ENCODE measurements at places on chromosomes 2 and 18.

DNA sequence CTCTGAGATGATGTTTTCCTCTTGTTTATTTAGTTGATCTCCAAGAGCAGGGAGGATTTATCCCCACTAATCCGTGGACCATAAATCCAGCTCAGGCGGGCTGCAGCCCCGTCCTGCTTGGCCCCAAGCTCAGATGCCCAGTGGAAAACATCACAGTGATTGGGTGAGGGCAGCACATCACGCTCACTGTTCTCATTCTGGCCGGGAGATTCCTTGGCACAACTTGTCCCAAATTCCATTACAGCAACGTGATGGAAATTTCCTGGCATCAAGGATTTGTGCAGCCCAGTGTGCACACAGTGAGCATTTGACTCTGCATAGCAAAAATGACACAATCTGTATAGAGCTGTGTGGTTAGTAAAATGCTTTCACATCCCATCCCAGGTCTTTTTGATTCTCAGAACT lies 96.8 kb downstream of the VAPA start:
- no peak for DNase-seq

GRCh38 chr18:26635466-26635865 lies 87.1 kb upstream of the KCTD1 start:
- no peak for DNase-seq

- DNase-seq: no peak
Measured at GRCh38 chr2:121664086-121664485, 14.8 kb upstream of the CLASP1 start.

DNA sequence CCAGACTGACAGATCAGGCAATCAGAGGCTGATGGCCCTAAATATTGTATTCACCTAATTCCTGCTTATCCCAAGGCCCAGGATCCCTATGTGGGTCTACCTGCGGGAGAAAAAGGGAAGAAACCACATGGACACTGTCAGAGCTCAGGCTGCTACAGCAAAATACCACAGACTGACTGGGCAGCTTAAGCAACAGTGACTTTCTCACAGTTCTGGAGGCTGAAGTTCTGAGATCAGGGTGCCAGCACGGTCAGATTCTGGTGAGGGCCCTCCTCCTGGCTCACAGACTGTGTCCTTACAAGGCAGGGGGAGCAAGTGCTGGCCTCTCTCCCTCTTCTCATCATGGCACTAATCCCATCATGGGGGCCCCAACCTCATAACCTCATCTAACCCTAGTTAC lies 181.7 kb downstream of the TMEM163 start:
- DNase-seq: no peak

- DNase-seq: no peak
Measured at GRCh38 chr2:45554742-45555140, 56.3 kb downstream of the SRBD1 start.

DNA sequence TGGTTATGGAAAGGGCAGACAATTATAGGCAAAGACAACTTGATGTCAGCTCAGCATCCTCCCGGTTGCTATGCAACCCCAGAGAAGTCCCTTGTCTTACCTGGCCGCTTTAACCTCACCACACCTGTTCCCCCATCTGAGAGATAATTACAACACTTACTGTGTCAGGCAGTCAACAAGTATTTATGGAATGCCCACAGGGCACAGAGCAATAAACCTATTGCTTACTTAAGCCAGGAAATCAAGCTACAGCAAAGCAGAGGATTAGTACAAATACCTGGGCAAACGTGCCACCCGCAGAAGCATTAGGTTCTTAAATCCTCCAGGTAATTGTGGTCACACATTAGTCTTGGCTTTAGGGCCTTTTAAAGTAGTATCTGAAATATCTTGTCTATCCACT lies 320.4 kb upstream of the REV1 start:
- no peak for DNase-seq

GRCh38 chr2:59236723-59237122 lies 995.6 kb upstream of the FANCL start:
- no peak for DNase-seq

DNA sequence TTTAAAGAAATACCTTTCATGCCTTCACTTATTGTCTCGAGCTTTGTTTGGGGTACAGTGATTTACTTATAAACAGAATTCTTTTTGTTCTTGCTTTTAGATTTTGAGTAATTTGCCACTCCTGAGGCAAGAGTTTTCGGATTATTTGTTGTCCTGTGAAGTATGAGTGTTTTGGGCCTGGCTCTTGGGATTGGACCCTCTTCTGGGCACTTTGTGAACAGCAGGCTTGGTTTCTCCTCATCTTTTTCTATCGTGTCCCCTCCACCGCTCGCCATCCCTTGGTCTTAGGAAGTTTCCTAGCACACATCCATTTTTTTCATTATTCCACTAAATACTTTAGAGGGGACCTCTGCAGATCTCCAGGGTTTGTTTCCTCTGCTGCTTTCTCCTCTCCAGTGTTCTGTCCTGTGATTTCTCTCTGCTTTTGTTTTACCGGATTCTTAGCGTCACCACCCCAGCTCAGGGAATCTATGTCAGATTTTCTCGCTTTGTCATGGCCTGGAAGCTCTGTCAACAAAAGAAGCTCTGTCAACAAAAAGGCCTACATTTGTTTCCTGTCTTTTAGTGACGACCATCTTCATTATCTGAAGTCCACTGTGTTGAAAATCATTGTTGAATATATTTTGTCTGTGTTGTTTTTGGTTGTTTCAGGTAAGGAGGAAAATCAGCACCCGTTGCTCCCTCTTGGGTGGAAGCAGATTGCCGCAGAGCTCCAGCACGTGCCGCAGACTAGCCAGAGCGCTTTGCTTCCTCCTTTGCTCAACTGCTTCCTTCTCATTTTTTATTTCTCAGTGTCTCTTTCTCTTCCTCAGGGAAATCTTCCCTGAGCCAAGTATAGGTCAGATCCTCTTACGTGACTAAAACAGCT lies 27.8 kb downstream of the ANKRD62 start:
- no peak for DNase-seq

GRCh38 chr2:151347906-151348305 lies 9.5 kb upstream of the TNFAIP6 start:
- no peak for DNase-seq

DNA sequence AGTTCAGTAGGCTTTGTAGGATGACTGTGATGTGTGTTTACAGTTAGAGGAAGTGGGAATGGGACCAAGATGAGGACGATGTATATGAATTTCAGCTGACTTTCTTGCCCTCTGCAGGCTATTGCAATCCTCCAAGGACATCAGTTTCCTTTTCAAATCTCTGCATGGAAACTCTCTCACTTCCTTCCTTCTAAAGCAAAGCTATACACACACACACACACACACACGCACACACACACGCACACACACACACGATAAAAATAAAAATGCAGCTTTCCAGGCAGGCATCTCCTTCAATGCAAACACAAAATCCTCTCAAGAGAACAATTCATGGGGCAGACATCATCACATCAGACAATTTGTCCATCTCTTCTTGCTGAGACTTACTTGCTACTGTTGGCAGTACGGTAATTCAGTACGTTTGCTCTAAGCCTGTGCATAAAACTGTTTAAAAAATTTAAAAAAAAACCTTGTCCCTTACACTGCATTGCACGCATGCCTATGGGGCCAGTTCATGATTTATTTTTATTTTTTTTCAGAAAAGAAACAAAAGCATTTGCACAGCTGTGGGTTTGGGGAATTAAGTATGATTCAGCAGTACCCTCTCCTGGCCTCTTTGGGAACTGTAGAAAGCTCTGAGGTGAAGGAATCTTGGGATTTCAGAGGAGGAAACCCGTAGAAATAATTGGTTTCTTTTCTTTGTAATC lies 27.1 kb upstream of the ICOS start:
- no peak for DNase-seq

DNA sequence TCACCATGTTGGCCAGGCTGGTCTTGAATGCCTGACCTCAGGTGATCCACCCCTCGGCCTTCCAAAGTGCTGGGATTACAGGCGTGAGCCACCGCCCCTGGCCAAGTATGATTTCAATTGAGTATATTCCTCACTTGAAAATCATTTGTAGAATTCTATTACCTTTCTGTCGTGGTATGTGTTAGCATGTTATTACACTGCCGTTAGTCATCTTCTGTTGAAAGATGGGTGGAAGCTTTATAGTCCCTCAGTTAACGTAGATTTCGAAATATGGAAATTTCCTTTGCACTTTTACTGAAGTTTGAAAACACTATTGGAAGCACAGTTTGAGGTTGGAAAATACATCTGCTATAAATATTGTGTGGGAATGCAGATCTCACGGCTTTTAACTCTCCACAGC lies 14.7 kb downstream of the NIFK start:
- no peak for DNase-seq

DNA sequence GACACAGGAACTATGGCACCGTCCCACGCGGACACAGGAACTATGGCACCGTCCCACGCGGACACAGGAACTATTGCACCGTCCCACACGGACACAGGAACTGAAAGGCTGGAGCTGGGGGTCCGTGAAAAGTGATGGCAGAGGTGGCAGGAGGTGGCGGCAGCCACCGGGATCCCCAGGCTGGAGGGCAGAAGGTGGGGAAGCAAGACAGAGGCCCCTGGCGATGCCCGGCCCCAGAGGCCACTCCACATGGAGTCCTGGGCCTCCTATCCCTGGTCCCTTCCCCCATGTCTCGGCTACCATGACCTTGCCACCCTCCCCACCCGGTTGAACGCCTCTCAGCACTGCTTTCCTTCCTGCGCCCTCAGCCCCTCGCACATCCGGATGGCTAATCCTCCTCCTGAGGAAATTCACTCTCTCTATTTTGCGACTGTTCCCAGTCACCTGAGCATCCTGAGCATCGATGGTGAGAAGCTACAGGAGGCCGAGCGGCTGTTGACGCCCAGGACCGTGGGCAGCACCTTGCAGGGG lies 181.4 kb downstream of the TMEM18 start:
- no peak for DNase-seq

DNA sequence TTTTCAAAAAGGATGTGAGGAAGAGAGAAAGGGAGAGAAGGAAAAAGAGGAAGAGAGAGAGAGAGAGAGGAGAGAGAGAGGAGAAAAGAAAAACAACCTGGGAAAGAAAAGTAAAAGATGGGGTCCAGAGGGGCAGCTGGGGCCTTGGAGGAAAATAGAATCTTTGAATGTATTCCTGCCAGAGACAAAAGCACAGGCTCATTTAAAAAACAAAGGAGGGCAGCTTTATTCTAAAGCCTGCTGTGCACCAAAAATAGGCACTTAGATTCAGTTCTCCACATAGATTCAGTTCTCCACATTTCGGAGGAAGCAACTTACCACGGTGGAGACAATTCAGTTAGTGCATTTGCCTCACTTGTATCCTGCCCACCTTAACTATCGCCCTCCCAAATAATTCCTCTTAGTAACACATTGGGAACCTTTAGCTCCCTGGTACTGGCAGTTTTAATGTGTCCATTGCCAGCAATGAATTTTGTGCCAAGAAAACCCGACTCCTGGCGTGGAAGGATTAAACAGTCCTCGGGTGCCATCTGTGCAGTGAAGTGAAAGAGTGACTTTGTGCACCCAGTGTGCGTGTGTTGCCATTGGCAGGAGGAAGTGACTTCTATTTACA lies 71.3 kb downstream of the DPP4 start:
- DNase-seq: no peak
